ENCODE measurements at places on chromosomes 1 and 21. TPM values are rescaled to one million over a fixed set of nuclear protein-coding genes. Genes with fewer than 3 reads are reported as not detected.

GRCh38 chr1:192866241-192866868 lies 57.5 kb downstream of the RGS2 start:
- no peak for DNase-seq

- DNase-seq = peak; percentile 49
Measured at GRCh38 chr1:31785020-31785946, 21.1 kb upstream of the ADGRB2 start.

DNA sequence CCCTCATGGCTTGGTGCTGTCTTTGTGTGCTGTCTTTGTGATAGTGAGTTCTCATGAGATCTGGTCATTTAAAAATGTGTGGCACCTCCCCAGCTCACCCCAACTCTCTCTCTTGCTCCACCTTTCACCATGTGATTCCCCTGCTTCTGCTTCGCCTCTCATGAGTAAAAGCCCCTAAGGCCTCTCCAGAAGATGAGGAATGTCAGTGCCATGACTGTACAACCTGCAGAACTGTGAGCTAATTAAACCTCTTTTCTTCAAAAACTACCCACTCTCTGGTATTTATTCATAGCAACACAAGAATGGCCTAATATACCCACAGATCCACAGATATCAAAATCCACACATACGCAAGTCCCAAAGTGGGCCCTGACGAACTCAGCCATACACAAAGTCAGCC lies 88.9 kb upstream of the PPP2R5A start:
- no peak for DNase-seq

- DNase-seq = no peak
Measured at GRCh38 chr1:97350241-97350640, 570.6 kb downstream of the DPYD start.

The TDRD5 gene
- total RNA-seq = not detected

The FCGR2B gene
- not detected for total RNA-seq

The DNAJC28 gene
- total RNA-seq = 5.3 TPM

The RGS1 gene
- total RNA-seq = not detected

The NR1I3 gene
- total RNA-seq = not detected

The SPATA46 gene
- total RNA-seq = not detected

The KCNQ4 gene
- total RNA-seq = 0.76 TPM
